ENCODE measurements at places on chromosomes 7 and 10. TPM values are rescaled to one million over a fixed set of nuclear protein-coding genes. Genes with fewer than 3 reads are reported as not detected.

Gene KLF14
- total RNA-seq = not detected

Gene RAMP3
- total RNA-seq = not detected

Gene TRIL
- total RNA-seq = not detected

Gene FEZF1
- not detected for total RNA-seq

Gene ZNF800
- total RNA-seq = 31.1 TPM

Gene ASB10
- not detected for total RNA-seq

Gene CNTNAP2
- total RNA-seq = not detected

All from activated CD8-positive, alpha-beta T cell treated with anti-CD3 and anti-CD28 coated beads for 36 hours (primary cell).